ENCODE measurements at places on chromosomes 2 and 18.
A peak's percentile ranks its signal among the peaks of the same experiment; 100 is the strongest.

DNA sequence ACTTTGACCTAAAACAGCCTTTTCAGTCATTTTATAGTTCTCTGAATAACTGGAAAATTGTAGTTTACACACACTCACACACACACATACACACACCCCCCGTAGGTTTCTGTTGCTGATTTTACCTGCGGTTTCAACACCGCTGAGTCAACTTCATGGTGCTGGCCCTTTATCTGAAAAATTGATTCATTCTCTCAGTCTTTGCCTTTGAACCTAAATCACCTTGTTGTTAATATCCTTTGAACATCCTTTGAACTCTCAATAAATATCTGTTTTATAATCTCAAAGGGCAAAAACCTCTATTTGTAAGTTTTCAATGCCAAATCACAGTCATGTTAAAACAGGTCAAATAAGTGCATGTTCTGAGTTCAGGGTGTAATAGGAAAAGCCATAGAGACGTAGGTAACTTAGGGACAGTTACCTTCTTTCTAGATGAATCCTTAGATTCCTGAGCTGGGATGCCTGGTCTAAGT lies 109.0 kb upstream of the BZW1 start:
- no peak for DNase-seq

GRCh38 chr2:84925336-84925723 lies 19.9 kb downstream of the TMSB10 start:
- DNase-seq = no peak

- DNase-seq = no peak
Observed at GRCh38 chr2:34660741-34661140, 1061.6 kb upstream of the FAM98A start.

- DNase-seq = no peak
Observed at GRCh38 chr2:71472019-71472418, 18.7 kb downstream of the DYSF start.

DNA sequence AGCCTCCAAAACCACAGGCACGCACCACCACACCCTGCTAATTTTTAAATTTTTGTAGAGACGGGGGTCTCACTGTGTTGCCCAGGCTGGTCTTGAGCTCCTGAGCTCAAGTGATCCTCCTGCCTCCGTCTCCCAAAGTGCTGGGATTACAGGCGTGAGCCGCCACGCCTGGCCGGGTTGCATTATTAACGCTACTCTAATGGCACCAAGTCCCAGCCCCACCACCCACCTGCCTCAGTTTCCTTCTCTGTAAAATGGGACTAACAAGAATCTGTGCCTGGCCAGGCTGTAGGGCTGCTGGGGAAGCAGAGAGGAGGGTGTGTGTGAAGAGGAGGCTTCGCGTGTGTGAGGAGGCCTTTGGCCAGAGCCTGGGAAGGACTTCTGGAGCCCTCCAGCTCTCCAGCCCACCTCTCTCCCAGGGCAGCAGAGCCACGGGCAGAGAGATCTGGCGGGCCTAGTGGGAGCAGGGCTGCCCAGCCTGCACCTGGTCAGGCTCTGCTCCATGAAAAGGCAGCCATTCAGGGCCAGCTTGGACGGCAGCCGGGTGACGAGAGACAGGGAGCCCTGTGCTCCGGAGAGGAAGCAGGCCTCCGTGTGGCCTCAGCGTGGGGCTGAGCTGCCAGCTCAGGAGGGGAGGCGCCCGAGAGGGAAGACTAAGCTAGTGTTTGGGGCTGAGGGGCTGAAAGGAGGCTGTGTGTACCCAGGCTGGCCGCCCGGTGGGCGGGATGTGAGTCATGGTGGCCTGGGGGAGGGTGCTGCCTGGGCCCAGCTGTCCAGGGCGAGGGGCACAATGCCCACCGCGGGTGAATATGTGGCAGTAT lies 7.4 kb upstream of the B3GNT7 start:
- DNase-seq = no peak

- DNase-seq = no peak
Observed at GRCh38 chr2:16066261-16067036, 126.1 kb downstream of the MYCN start.

- DNase-seq = no peak
Observed at GRCh38 chr2:180507028-180507427, 473.4 kb upstream of the UBE2E3 start.

DNA sequence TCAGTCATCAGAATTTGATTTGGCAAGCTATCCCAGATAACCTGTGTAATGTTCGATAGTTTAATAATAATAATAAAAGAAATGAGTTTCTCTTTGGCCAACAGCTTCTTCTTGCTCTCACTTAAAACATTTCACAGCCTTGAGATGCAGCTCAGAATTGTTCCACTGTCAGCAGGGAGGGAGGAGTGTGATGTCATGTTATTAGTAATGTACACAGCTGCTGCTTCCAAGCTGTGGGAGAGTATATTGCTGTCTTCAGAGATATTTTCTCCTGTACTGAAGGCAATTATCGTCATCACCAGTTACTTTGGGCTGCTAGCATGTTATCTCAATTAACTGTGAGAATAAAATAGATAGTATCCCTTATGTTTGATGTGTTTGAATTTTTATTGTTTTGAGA lies 146.9 kb upstream of the MAP3K20 start:
- no peak for DNase-seq

DNA sequence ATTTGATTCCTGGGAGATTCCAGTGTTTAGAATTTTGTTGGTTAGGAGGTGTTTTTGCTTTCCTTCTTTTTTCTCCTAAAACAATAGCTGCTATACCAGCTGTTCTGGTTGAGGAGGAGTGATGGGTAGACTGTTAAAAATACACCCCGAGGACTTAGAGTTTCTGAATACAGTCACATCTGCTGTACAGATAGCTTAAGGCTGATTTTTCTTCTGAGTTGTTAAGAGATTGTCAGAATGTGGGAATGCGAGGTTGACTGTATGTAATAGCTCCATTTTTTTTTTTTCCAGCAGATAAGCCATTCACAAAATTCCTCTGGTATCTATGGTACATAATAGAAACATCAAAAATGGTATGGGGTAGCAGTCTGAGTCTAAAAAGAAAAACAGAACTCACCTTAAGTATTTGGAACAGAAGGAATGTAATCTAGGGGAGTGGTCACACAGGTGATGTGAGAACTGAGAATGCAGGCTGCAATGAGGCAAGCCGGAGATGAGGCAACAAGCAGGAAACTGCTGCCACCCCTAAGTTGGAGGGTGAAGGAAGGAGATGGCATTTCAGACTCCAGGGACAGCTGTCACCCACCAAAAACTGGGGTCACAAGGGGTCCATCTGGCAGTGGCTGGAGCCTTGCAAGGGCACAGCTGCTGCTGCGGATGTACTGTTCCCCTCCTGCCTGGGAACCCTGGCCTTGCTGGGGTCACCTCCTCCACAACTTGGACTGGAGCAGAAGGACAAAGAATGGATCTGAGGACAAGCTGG lies 2.4 kb downstream of the DGKD start:
- no peak for DNase-seq

- no peak for DNase-seq
Observed at GRCh38 chr18:22346953-22347605, 70.6 kb downstream of the CTAGE1 start.

DNA sequence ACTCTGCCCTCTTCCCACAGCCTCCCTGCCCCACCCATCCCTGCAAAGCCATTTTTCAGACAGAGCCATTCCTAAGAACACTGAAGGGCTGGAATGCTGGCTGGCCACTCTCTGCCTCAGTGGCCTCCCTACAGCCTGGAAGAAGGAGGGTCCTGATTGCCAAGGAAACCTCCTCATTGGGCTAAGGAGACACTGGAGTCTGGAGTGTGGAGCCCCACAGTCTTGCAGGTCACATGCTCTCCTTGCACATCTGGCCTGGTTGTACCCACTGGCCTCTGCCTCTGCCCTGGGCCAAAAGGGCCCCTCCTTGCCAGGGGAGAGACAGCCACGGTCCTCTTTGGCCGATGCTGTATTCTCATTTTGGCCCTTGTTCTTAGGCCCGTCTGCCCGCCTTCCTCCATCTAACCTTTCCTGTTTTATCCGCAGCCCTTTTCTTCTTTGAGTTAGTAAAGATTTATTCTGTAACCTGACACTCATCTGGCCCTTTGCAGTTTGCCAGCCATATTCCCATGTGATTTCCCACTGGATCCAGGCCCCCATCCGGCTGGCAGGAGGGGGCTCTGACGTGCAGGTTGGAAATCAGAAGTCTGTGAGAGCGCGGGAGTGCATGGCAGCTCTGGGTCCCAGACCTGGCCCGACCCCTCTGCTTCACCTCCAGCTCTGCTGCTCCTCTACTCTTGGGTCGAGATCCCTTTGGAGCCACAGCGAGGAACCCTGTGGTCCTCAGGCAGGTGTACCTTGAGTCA lies 11.0 kb upstream of the CATIP start:
- DNase-seq = no peak

- DNase-seq = no peak
Observed at GRCh38 chr2:192775459-192776262, 580.9 kb upstream of the TMEFF2 start.

GRCh38 chr18:61127714-61128467 lies 205.3 kb upstream of the CDH20 start:
- peak; percentile 11 for DNase-seq

DNA sequence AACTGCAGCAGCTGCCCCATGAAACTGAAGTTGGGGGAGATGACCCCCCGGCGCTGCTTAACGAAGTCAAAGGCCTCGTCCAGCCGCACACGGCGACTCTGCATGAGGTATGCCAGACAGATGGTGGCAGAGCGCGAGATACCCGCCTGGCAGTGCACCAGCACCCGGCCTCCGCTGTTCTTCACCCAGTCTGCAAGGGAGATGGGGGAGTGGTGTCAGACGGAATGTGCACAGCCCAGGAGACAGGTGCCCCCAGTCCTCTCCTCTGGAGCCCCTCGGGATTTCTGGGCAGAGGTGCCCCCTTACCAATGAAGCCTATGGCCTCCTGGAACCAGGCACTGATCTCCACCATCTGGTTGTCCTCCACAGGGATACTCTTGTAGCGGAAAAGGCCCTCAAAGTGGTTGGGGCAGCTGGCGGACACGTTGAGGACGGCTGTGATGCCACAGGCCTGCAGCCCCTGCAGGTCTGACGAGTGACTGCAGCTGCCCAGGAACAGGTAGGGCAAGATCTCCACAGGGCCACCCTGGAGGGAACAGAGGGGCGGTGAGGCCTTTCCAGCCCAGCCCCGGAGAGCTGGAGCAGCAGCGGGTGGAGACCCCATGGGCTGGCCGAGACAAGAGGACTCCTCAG lies 1.3 kb downstream of the DUSP2 start:
- DNase-seq = no peak

GRCh38 chr2:165147186-165148045 lies 56.4 kb downstream of the SCN3A start:
- DNase-seq = no peak

DNA sequence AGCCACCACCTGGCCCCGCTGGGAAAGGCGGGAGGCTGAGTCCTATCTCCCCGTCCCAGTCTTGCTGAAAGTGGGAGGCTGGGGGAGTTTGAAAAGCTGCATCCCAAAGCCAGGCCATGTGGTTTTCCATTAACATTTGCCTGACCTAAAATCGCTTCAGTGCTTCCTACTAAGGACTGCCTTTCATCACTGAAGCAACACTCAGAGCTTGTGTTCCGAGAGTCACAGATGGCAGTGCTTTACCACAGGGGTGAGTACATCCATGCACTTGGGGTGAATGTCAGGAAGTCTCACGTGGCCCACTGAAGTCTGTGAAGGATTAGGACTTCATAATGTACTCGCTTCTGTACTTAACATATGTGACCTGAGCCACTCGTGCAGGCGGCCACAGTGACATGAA lies 43.3 kb downstream of the PXDN start:
- no peak for DNase-seq

GRCh38 chr2:57907411-57907810 lies 139.2 kb upstream of the VRK2 start:
- DNase-seq = no peak

DNA sequence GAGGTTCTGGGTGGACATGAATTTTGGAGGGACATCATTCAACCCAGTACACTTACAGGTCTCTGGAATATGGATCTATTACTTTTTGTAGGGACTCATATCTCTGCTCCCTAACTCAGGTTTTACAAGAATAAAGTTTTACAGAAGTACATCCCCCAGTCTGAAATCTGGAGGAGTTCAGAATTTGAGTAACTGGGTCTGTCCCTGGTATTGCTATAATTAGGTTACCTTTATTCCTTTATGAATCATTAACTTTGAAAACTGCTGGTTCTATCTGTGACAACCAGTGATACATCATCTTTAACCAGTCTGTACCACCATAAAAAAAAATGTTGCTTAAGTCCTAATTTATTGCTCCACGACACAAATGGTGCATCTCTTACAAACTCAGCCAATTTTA lies 59.9 kb downstream of the INSIG2 start:
- DNase-seq = no peak

- peak; percentile 57 for DNase-seq
Observed at GRCh38 chr2:181457121-181457740, at the start of gene ITGA4. Gene ITGA4 (plus strand): TSS chr2:181457386. CDS start chr2:181457655, 269 bp downstream.

DNA sequence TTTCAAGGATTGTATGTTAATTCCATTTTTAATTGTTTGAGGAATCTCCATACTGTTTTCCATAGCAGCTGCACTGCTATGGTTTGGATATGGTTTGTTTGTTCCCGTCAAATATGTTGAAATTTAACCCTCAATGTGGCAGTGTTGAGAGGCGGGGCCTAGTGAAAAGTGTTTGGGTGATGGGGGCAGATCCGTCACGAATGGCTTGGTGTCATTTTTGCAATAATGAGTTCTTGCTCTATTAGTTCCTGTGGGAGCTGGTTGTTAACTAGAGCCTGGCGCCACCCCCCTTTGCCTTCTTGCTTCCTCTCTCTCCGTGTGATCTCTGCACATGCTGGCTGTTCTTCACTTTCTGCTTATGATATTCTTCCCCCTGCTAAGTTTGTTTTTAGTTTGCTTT lies 71.4 kb upstream of the LDLRAD4 start:
- no peak for DNase-seq

DNA sequence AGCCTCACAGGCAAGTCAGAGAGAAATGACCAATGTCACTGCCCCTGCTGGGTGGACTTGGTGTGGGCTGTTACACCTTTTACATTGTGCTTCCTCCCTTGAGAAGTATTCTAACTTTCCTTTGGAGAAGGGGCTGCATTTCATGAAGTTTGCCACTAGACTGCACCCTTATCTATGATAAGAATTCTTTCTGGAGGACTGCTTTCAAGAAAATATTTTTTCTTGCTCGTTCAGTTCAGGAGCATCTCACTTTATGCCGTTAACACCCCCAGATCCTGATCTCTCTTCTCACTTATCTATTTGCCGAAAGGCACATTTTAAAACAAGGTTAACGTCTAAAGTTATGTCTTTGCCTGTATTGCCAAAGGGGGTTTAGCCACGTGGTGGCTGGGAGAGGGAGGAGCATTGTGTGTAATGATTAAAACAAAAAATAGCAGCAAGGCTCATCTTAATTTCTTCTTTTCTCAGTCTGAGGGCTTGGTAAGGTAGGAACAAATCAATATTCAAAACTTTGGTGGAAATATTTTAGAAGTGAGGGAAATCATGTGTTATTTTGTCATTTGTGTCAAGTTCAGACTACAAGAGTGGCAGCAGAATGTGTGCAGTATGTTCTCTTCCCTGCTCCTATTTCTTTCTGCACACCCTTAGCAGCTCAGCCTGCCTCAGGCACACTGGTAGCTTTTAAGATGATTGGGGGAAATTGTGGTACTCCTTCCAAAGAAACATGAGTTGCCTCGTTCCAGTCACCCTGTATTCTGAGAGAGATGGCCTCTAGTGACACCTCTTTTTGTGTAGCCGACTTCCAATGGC lies 1.6 kb upstream of the IGFBP5 start:
- no peak for DNase-seq
